ENCODE measurements at places on chromosomes 5 and 9. TPM values are rescaled to one million over a fixed set of nuclear protein-coding genes. Genes with fewer than 3 reads are reported as not detected.

- DNase-seq, result no peak
- H3K36me3 ChIP-seq, result no peaks in the 10 kb centered on the region
Observed at GRCh38 chr5:219460-219863, 1.3 kb downstream of the SDHA start.

DNA sequence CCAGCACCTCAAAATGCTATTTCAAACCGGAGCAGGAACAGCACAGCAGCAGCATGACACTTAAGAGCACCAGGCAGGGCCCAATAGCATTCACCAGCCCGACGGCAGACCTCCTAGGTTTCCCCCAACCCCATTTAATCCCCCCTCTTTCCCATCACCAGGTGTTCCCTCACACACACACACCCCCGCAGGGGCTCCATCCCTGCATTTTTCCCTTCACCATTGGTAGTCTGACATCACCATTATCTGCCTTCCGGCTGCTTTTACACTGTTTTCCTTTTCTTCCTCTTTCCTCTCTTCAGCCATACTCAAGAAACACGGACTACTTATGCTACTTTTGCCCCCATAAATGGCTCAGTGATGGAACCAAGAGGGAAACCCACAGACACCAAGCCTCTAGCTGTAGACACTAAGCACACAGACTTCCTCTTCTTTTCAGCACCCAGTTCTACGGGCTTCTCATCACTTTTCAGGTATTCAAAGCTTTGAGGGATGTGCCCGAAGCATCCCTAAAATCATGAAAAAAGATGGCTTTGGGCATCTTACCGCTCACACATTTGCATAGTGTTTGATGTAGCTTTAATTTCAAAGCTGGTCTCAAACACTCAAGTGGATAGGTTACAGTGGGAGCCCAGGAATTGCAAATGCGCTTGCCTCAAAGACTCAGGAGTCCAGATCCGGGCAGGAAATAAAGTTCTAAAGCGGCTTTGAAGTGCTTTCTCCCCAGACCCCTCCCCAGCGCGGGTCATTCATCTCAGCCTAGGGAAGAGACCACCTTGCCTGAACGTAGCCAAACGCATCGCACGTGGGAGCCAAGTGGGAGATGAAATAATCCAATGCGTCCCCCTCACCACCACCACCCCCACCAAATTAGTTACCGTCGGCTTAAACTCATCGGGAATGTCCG is 141.5 kb downstream of the TSSK1B start:
- H3K4me1 ChIP-seq, result no peaks in the 10 kb centered on the region
- no peaks in the 10 kb centered on the region for H3K27me3 ChIP-seq
- peak overlapping the region; percentile 83 for H3K27ac ChIP-seq
- peak; percentile 6 for DNase-seq
- H3K4me3 ChIP-seq, result peak overlapping the region; percentile 64

DNA sequence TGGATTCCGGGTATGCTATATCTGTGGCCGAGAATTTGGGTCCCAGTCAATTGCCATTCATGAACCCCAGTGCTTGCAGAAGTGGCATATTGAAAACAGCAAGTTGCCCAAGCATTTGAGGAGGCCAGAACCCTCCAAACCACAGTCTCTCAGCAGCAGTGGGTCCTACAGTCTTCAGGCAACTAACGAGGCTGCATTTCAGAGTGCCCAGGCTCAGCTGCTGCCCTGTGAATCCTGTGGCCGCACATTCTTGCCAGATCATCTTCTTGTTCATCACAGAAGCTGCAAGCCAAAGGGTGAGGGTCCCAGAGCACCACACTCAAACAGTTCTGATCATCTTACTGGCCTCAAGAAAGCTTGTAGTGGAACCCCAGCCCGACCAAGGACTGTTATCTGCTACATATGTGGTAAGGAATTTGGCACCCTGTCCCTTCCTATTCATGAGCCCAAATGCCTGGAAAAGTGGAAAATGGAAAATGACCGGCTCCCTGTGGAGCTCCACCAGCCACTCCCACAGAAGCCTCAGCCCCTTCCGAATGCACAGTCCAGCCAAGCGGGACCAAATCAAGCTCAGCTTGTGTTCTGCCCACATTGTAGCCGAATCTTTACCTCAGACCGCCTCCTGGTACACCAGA is 23.0 kb downstream of the ZNF474 start:
- no peak for DNase-seq
- no peaks in the 10 kb centered on the region for H3K4me1 ChIP-seq
- H3K27me3 ChIP-seq, result no peaks in the 10 kb centered on the region
- no peak overlapping the region for H3K4me3 ChIP-seq
- no peaks in the 10 kb centered on the region for H3K36me3 ChIP-seq

DNA sequence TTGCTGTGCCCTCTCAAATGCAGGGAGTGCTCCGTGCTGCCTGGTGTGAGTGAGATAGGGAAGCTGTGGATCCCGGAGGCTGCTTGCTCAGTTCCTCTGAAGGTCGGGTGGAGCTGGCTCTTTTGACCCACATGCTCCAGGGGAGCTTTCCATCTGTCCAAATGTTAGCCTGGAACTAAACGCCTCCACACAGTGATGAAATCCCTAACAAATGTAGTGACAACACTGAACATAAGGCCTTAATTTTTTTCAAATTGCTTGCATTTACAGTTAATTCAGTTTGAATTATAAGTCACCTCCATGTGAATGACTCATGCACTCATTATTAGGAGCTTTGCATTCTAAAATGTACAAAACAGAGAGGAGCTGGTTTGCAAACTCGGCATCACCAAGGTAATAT is 27.0 kb downstream of the PRDM6 start:
- no peaks in the 10 kb centered on the region for H3K27me3 ChIP-seq
- no peaks in the 10 kb centered on the region for H3K36me3 ChIP-seq
- H3K4me1 ChIP-seq, result no peaks in the 10 kb centered on the region
- no peak overlapping the region for H3K27ac ChIP-seq
- no peak for DNase-seq
- no peak overlapping the region for H3K4me3 ChIP-seq

GRCh38 chr9:80791836-80792235 is 897.5 kb downstream of the TLE1 start:
- H3K27me3 ChIP-seq, result no peaks in the 10 kb centered on the region
- no peak overlapping the region for H3K4me3 ChIP-seq
- H3K4me1 ChIP-seq, result no peaks in the 10 kb centered on the region
- H3K36me3 ChIP-seq, result no peaks in the 10 kb centered on the region

DNA sequence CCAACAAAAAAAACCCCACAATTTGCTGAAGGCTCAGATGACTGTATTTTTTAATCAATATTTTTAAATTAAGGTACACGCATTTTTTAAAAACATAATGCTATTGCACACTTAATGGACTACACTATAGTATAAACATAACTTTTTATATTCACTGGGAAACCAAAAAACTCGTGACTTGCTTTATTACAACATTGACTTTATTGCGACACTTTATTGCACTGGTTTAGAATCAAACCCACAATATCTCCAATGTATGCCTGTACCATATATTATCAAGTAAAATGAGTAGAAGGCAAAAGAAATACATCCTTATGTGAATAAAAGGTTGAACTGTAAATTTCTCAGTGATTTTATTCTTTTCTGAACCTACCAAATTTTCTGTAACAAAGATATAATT is 53.7 kb downstream of the RICTOR start:
- no peak overlapping the region for H3K27ac ChIP-seq
- no peak overlapping the region for H3K4me3 ChIP-seq
- no peaks in the 10 kb centered on the region for H3K4me1 ChIP-seq
- DNase-seq, result no peak

DNA sequence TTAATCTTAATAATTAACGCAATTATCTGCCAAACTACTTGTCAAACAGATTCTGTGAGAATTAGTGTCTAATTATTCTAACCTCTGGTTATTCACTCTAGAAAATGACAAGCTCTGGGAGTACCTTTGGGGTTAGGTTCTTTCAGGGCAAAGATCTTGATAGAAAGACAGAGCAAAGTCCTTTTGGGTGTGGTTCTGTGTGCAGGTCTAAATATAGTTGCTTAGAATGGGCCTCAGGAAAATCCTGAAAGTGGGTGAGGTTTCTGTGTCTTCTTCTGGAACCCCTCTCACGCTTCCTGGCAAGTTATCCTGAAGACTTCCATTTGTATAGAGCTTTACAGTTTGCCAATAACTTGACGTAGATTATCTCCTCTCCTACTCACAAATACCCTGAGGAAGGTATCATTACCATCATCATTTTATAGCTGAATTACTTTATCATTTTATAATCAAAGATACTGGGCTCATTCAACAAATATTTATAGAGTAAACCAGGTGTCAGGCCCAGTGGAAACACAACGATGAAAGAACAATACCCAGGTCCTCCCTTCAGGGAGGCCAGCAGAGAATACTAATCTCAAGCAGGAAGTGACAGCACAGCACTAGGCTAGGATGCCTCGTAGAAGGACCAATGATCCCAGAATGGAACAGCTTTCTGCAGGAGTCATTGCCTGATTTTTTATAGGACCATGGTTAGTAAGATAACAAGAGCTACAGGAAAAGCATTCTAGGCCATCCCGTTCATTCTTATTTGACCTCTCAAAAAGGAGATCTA is 27.6 kb upstream of the LHFPL2 start:
- H3K4me1 ChIP-seq, result no peaks in the 10 kb centered on the region
- no peak overlapping the region for H3K4me3 ChIP-seq
- no peak for DNase-seq

- no peaks in the 10 kb centered on the region for H3K27me3 ChIP-seq
- no peaks in the 10 kb centered on the region for H3K36me3 ChIP-seq
- H3K4me3 ChIP-seq, result no peak overlapping the region
- peak; percentile 49 for DNase-seq
Observed at GRCh38 chr5:172740428-172741205, 30.4 kb downstream of the DUSP1 start.

- no peak overlapping the region for H3K4me3 ChIP-seq
- no peak overlapping the region for H3K27ac ChIP-seq
- DNase-seq, result no peak
- no peaks in the 10 kb centered on the region for H3K36me3 ChIP-seq
- no peaks in the 10 kb centered on the region for H3K27me3 ChIP-seq
- H3K4me1 ChIP-seq, result peaks cover 9% of the 10 kb centered on the region
Observed at GRCh38 chr5:77301447-77301883, 91.0 kb downstream of the PDE8B start.

DNA sequence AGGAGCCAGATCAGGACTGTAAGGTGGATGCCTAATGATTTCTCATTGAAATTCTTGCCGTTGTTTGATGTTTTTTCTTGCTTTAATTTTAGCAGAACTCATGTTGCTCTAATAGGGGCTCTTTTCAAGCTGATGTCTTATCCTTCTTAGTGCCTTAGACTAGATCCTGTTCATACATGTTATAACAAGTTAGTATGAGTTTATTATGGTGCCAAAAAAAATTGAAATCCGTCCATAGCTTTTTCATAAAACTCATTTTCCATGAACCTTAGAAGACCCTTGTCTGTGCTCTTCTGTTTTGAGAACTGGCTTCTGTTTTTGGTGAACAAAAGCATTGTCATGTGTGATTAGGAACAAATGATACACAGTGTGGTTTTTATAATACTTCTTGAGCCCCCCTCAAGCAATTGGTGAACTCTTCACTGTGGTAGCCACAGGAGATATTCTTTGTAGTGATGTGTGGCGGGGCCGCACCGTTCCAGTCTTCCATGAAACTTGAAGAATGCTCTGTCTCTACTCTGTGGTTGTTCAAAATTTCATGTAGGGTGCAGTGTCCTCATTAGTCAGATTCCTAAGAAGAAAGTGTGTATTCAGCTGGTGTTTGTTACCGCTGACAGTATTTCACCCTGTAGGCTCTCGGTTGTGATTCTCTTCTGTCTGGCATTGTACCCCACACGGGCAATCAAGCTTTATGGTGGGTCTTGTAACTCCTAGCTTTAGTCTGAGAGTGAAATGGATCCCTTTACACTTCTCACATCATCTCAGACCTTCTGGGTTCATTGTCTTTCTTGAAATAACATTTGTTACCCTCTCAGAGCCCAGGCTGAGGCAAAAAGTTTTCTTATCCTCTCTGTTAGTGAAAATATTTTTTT is 10.7 kb downstream of the OTULIN start:
- no peak for DNase-seq
- H3K36me3 ChIP-seq, result no peaks in the 10 kb centered on the region
- peaks cover 14% of the 10 kb centered on the region for H3K4me1 ChIP-seq
- H3K4me3 ChIP-seq, result no peak overlapping the region
- H3K27ac ChIP-seq, result peak overlapping the region; percentile 68
- H3K27me3 ChIP-seq, result no peaks in the 10 kb centered on the region

The SMAD5 gene
- total RNA-seq, result 37.3 TPM

The GRM6 gene
- not detected for total RNA-seq

The PHF24 gene
- total RNA-seq, result not detected

The NIPSNAP3A gene
- total RNA-seq, result 14.6 TPM

The NUTM2G gene
- total RNA-seq, result not detected

The ERAP2 gene
- 19.0 TPM for total RNA-seq

The SLCO6A1 gene
- 1.7 TPM for total RNA-seq

The ALDOB gene
- not detected for total RNA-seq

The PCDHB13 gene
- 4.0 TPM for total RNA-seq

The S1PR3 gene
- 8.2 TPM for total RNA-seq

The PCSK5 gene
- total RNA-seq, result 32.2 TPM

Measured in prostate gland (tissue), 2 donors.